ENCODE measurements at places on chromosomes 16 and 17.

DNA sequence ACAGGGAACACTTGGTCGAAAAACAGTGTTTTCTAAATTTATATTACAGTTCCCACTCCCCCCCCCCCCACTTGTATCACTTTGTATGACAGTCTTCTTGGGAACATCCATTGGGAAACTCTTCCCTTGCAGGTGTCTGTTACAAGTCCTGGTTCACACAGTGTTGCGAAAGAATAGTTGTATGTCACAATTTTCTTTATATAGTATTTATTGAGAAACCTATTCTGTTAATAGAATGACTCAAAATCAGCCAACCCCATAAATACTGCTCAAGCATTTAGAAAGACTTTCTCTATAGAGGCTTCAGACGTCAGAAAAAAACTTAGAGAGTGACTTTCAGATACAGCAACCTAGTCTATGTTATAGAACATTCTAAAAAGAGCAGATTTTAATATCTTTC, 414.4 kb downstream of the WWOX start:
- no peak for DNase-seq

- no peak for DNase-seq
Observed at GRCh38 chr17:70891306-70891705, 722.0 kb downstream of the KCNJ2 start.

- DNase-seq = no peak
Observed at GRCh38 chr16:3259836-3260235, 3.4 kb upstream of the MEFV start.

GRCh38 chr16:75088216-75088615, 28.4 kb downstream of the LDHD start:
- DNase-seq = no peak

GRCh38 chr16:50616883-50617645, 64.0 kb downstream of the SNX20 start:
- DNase-seq = no peak

- DNase-seq = peak; percentile 21
Observed at GRCh38 chr16:69112285-69113129, 7.1 kb downstream of the HAS3 start.

DNA sequence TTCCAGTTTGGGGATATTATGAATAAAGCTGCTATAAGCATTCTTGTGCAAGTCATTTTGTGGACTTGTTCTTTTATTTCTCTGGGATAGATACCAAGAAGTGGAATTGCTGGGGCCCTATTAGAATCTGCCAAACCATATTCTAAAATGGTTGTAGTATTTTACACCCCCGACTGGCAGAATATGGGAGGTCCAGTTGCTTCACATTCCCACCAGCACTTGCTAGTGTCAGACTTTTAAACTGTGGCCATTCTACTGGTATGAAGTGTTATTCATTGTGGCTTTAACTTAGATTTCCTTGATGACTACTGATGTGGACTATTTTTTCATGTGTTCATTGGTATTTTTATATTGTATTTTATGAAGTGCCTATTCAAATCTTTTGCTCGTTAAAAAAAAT, 18.1 kb upstream of the NUP93 start:
- no peak for DNase-seq

- no peak for DNase-seq
Observed at GRCh38 chr16:8729779-8730334, 55.4 kb downstream of the ABAT start.

- DNase-seq = no peak
Observed at GRCh38 chr16:88116121-88116520, 164.9 kb downstream of the BANP start.

DNA sequence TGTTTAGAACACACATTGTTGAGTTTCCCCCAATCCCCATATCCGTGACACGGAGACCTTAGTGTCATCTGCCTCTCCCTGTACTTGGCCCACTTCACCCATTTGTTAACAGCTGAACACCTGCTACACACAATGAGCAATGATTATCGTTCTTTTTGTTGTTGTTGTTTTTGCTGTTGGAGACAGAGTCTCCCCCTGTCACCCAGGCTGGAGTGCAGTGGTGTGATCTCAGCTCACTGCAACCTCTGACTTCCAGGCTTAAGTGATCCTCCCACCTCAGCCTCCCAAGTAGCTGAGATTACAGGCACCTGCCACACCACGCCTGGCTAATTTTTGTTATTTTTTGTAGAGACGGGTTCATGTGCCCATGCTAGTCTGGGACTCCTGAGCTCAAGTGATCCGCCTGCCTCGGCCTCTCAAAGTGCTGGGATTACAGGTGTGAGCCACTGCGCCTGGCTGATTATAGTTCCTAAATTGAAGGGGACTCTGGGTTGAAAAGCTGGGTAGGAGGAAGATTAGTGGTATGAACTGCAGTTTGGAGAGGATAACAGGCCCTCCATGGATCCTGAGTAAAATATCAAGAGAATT, 21.6 kb downstream of the NDE1 start:
- no peak for DNase-seq

- peak; percentile 97 for DNase-seq
Observed at GRCh38 chr17:50027881-50028735, 27.8 kb upstream of the ITGA3 start.

GRCh38 chr17:14922411-14922810, 342.7 kb downstream of the PMP22 start:
- DNase-seq = no peak

DNA sequence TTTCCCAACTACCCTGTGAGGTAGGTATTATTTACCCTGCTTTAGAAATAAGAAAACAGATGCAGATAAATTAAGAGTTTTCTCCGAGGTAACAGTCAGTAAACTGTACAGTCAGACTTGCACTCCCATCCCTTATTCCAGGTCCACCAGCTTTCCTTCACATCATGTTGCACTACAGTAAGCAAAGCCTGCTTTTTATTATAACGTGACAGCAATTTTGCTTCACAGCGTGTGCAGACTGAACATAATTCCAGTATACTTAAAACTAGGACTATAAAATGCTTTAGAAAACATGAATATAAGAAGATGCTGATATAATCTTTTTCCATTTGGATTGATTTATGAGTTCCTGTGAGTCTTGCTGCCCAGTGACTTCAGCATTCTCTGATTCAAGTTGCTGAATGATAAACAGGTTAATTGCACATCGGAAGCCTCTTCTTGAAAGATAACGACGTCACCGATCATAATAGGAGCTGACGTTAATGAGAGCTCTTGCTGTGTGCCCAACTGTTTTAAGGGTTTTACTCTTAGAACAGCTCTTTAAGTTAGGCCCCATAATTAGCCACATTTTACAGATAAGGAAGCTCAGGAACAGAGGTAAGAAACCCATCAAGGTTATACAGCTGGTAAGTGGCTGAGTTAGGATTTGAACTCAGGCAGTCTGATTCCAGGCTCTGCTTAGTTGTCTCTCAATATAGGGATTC, 1.4 kb downstream of the LIG3 start:
- no peak for DNase-seq

DNA sequence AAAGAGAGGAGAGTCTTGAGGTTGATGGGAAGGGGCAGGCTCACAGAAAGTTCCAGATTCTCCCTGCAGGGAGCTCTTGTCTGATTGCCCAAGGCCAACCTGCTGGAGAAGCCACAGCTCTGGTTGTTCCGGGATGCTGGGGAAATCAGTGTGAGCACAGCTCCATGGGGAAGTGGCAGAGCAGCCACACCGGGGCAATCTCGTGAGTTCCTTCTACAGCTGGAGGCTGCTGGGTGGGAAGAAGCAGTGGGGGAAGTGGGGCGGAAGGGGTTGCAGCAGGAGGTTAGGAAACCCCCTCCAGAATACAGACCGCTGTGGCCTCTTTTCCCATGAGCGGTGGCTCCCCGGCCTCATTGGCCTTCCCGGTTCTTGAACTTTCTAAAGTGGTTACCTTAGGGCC, 34.0 kb downstream of the KIAA0513 start:
- no peak for DNase-seq

DNA sequence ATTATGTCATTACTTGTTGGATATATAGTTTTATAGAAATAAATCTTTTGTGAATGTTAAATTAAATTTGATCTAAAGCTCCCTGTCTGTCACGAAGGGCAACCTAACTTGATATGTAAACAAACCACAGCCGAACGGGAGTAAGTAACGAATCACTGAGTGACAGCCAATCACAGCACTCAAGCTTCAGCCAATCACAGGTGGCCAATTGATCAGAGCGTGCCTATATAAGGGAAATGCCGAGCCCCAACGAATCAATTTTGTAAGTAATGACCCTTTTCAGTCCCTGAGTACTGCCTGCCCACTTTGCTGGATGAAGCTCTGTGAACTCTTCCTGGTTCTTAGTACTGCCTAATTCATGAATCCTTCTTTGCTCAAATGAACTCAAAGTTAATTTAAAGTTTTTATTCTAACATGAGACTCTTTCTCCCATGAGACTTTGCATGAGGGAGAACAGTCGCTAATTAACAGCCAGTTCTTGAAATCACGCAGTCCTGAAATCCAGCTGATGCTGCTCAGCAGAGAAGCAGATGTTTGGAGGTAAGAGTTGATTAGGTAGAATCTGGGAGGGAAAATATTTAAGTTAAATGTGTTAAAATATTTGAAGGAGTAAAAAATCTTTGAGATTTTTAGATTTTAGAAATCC, 302.2 kb downstream of the CNTNAP4 start:
- DNase-seq = peak; percentile 10

DNA sequence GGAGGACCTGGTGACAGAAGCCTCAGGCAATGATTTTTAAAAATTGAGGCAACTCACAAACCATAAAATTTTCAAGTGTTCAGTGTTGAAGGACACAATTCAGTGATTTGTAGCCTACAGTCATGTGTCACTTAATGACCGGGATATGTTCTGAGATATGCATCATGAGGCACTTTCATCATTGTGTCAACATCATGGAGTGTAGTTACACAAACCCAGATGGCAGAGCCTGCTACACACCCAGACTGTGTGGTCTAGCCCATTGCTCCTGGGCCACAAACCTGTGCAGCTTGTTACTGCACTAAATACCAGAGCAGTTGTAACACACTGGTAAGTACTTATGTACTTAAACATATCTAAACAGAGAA, 1.6 kb downstream of the PRSS41 start:
- no peak for DNase-seq

- DNase-seq = no peak
Observed at GRCh38 chr17:41796121-41796895, 9.8 kb upstream of the JUP start.

- no peak for DNase-seq
Observed at GRCh38 chr17:79034931-79035485, 11.0 kb downstream of the C1QTNF1 start.

Data from HT1080 (cell line).